Activated CD8-positive, alpha-beta T cell treated with anti-CD3 and anti-CD28 coated beads for 36 hours (primary cell): ENCODE measurements at places on chromosomes 11 and 22. TPM values are rescaled to one million over a fixed set of nuclear protein-coding genes. Genes with fewer than 3 reads are reported as not detected.

The PDGFD gene
- total RNA-seq, result 0.20 TPM

The TMEM121B gene
- 0.14 TPM for total RNA-seq

The CD81 gene
- total RNA-seq, result 133 TPM

The APOL6 gene
- total RNA-seq, result 38.0 TPM

The MMP27 gene
- total RNA-seq, result not detected

The C11orf16 gene
- total RNA-seq, result not detected

The PRODH gene
- total RNA-seq, result not detected

The LRRC32 gene
- total RNA-seq, result 24.5 TPM

The WT1 gene
- total RNA-seq, result not detected

The GPR137 gene
- total RNA-seq, result 28.5 TPM

The C11orf87 gene
- total RNA-seq, result not detected

The CLCF1 gene
- total RNA-seq, result 0.79 TPM

The MIAT gene
- total RNA-seq, result 11.6 TPM

The NUDT8 gene
- total RNA-seq, result 35.5 TPM

The PGGHG gene
- total RNA-seq, result 298 TPM

The SMC1B gene
- 1.8 TPM for total RNA-seq

The DUSP8 gene
- total RNA-seq, result 1.4 TPM

The SPDYC gene
- not detected for total RNA-seq

The FEN1 gene
- total RNA-seq, result 114 TPM

The TSGA10IP gene
- total RNA-seq, result not detected

The FAT3 gene
- total RNA-seq, result not detected

The TRPM5 gene
- not detected for total RNA-seq

The MRGPRG gene
- total RNA-seq, result not detected

The BCR gene
- 30.4 TPM for total RNA-seq

The ANGPTL5 gene
- not detected for total RNA-seq

The HINFP gene
- total RNA-seq, result 23.9 TPM

The MS4A1 gene
- total RNA-seq, result 2.1 TPM

The IRAG1 gene
- not detected for total RNA-seq

The CALCA gene
- not detected for total RNA-seq

The OR8G1 gene
- not detected for total RNA-seq

The MS4A15 gene
- not detected for total RNA-seq

The TTC36 gene
- 0.43 TPM for total RNA-seq

The MYH9 gene
- 624 TPM for total RNA-seq

The CNGA4 gene
- not detected for total RNA-seq

The UCP3 gene
- total RNA-seq, result 2.2 TPM

The DDI1 gene
- not detected for total RNA-seq

The MSANTD4 gene
- total RNA-seq, result 10.3 TPM

The MYO7A gene
- total RNA-seq, result 0.09 TPM

The TMEM225 gene
- not detected for total RNA-seq

The KCNJ5 gene
- not detected for total RNA-seq

The CTSW gene
- total RNA-seq, result 126 TPM

The MS4A8 gene
- total RNA-seq, result not detected

The MIOX gene
- total RNA-seq, result 0.29 TPM

The TAF10 gene
- 160 TPM for total RNA-seq

The MS4A6E gene
- not detected for total RNA-seq

The OR51E2 gene
- total RNA-seq, result not detected

The TEX54 gene
- not detected for total RNA-seq

The OR52N4 gene
- 1.1 TPM for total RNA-seq

The C11orf86 gene
- total RNA-seq, result not detected

The GAB4 gene
- not detected for total RNA-seq

The DCHS1 gene
- total RNA-seq, result 1.6 TPM

The OR52E8 gene
- total RNA-seq, result not detected

The MUC15 gene
- total RNA-seq, result not detected

The TMEM151A gene
- not detected for total RNA-seq

The ARFGAP2 gene
- total RNA-seq, result 70.1 TPM

The LYVE1 gene
- total RNA-seq, result not detected
